Suppressor macrophage treated with lipopolysaccharide for 4 hours (primary cell): ENCODE measurements at places on chromosomes 7 and 10.

DNA sequence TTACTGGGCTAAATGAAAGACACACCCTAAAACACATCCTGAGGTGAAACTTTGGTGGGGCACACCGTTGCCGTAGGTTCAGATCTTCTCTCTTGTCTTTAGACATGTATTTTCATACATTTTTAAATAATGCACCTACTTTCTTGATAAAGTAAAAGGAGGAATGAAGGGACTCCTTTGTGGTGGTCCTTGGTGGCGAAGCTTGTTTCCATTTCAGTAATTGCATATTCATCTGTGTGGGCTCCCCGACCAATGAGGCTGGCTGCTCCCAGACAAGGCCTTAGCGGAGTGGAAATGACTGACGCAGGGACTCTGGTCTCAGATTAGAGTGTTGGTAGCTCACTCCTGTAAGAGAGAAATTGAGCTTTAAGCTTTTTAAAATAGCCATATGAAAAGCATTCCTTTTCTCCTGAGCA is 815 bp downstream of the CCSER2 start:
- DNase-seq: peak; percentile 67

DNA sequence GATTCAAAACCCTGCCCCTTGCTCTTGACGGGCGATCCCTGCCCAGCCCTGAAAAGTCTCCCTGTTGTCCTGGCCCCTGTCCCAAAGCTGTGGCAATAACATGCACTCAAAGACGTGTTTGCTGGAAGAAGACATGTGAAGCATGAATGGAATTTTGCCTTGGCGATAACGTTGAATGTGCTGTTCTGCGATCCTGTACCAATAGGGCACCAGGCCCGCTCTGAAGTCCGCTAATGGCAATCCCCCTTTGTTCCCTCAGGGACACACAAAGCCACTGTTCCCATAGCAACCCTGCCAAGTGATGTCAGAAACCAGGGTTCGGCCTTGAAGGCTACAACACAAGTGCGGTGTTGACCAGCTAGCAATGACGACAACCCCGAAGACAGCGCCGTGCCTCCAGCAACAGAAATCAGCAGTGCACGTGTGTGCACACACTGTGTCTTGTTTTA is 284.6 kb downstream of the KLF6 start:
- DNase-seq: no peak

GRCh38 chr10:87930934-87931835 is 67.8 kb downstream of the PTEN start:
- DNase-seq: peak; percentile 15

- DNase-seq: peak; percentile 20
Observed at GRCh38 chr10:116748041-116748440, 5.7 kb upstream of the HSPA12A start.

DNA sequence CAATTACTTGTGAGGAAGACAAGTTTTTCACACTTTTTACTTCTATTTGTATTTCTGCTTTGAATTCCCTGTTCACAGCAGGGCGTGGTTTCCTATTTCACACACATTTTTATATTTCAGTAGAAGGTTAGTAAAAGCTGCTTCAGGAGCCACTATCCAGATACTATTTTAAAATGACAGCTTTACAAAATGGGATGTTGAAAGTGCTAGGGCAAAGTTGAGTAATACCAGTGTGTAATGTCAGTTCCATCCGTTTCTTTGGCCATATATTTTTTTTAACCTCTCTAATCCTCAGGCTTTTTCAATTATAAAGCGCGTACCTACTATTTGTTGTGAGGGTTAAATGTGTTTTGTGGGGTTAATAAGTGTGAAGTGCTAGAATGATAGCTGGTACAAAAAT is 276.6 kb downstream of the GPR158 start:
- DNase-seq: no peak

- DNase-seq: no peak
Observed at GRCh38 chr7:71323726-71324125, 191.8 kb downstream of the GALNT17 start.

- no peak for DNase-seq
Observed at GRCh38 chr7:151506901-151507382, 12.8 kb downstream of the RHEB start.

DNA sequence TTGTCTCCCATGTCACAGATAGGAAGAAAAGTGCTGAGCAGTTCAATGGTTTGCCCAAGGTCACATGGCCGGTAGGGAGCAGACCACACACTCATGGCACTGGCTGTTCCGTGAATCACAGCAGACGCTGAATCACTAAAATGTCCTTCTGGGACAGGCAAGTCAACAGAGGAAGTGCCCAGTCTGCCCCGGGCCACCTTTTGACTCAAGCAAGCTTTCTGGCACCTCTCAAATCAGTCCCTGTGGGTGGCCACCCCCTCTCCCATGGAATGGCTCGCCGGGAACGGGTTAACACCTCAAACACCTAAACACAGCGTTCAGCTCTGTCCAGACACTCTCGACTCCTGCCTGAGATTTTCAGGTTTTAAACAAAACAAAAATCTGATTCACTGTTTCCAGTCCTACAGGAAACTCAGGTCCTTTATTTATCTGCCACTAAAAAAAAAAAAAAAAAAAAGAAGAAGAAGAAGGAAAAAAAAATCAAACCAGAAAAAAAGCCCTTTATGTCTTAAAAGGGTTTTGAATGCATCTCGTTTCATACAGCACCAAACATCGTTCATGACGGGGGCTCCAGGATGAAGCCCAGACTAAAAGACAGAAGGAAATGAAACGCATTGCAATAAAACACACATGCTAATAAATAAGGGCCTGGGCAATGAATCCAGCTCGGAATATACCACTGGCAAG is 15.5 kb downstream of the CARD11 start:
- peak; percentile 73 for DNase-seq

DNA sequence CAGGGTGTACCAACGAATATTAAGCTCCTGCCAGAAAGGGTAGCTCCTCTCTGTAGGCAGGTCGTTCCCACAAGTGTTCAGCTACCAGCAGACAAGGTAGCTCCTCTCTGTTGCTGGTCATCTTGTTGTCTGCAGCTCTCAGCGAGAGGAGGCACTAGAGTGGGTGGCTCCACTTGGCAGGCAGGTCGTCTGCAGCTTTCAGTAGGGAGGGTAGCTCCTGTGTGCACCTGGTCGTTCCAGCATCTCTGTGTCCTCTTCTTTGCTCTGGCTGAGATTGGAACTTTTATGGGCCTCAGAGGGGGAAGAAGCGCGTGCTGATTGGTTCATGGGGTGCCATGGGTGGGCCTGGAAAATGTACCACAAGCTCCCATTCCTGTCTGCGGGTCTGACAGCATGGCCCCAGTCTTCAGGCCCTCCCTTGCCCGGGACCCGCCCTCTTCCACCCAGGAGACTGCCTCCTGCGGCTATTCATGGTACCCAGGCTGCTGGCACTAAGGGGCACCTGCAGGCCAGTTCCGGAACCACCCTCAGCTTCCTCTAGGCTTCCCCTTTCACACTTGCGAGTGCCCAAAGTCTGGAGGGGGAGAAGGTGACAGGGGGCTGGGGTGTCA is 63.9 kb upstream of the CACNA2D1 start:
- DNase-seq: no peak

GRCh38 chr7:109579901-109580300 is 1010.2 kb downstream of the DNAJB9 start:
- no peak for DNase-seq
